LHCN-M2 (cell line): ENCODE measurements at places on chromosomes 6 and 20. TPM values are rescaled to one million over a fixed set of nuclear protein-coding genes. Genes with fewer than 3 reads are reported as not detected.

DNA sequence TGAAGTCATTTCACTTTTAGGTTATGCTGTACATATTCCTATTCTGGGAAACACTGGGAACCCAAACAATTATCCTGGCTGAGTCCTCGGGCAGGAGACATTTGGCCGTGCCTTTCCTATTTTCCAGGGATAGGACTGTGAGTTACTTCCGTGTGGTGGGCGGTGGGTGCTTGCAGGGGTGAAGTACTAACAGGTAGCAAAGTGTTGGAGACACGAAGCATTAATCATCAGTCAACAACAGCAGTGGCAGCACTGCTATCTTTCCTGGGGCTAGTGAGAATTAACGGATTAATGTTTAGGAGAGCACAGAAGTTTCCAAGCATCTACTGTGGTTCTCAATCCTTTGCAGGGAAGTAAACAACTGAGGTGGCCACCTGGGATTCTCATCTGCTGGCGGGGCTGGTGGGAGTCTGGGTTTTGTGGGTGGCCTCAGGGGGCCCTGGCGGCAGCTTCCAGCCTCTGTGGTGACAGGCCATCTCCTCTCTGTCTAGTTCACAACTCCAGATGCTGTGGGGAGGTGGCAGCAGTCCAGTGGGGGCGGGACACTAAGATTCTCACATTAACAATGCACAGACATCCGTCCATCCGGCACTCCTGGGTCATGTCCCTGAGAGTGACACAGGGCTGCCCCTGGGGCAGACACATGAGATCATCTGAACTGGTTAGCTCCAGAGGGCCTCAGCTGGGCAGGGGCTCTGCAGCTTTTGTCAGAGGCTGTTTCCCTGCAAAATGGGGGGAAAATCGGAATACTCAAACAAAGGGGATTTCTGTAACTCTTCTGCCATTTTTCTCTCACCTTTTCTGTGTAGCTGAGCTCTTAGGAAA lies 90.9 kb downstream of the GJA10 start:
- DNase-seq, result peak; percentile 80

DNA sequence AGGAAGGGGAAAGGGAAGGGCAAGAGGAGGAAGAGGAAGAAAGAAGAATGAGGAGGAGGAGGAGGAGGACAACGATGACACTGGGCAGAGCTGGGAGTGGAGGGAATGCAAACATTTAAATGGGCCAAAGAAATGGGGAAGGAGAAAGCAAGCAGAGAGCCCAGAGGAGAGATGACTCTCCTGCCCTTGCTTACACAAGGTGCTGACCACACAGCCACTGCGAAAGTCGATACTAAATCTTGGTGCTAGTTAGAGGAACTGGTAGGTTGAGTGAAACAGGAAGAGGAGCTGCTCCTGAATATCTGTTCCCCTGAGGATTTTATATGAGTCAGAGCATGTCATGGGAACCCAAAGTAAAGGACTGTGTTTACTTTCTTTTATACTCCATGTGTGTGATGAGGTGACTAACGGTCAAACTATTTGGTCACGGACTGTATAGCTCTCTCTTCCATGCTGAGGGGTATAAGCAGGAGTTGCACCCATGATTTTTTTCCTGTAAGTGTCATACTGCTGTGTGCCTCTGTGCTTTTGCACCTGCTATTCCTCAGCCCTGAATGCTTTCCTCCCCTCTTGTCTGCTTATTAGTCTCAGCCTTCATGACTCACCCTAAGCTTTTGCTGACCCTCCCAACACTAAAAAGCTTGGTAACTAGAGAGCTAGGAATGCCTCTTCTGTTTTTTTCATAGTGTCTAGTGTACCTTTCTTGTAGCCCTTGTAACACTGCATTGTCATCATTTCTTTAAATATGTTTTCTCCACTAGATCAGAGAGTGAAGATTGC lies 9.5 kb upstream of the PAQR8 start:
- DNase-seq, result peak; percentile 99

DNA sequence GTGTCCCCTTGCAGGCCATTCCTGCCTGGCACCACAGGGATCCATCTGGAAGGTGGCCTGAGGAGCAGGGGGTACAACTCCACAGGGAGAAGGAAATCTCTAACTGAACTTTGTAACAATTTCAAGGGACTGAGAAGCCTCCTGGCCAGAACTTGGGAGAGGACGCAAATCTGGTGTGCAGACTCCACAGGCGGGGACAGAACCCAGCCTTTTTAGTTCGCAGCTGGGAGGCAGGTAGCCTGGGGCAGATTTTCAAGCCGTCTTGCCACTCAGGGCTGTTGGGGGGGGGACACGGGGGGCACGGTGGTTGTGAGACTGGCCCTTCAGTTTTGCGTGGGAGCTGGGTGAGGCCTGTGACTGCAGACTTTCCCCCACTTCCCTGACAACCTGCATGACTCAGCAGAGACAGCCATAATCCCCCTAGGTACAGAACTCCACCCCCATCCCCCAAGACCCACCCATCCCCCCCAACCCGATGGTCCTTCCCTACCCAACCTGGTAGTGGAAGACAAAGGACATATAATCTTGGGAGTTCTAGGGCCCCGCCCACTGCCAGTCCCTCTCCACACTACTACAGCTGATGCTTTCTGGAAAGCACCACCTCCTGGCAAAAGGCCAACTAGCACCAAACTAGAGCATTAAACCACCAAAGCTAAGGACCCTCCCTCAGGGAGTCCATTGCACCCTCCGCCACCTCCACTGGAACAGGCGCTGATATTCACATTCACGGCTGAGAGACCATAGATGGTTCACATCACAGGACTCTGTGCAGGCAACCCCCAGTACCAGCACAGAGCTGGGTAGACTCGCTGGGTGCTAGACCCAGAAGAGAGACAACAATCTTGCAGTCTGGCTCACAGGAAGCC lies 3.0 kb upstream of the HUS1B start:
- DNase-seq, result no peak

DNA sequence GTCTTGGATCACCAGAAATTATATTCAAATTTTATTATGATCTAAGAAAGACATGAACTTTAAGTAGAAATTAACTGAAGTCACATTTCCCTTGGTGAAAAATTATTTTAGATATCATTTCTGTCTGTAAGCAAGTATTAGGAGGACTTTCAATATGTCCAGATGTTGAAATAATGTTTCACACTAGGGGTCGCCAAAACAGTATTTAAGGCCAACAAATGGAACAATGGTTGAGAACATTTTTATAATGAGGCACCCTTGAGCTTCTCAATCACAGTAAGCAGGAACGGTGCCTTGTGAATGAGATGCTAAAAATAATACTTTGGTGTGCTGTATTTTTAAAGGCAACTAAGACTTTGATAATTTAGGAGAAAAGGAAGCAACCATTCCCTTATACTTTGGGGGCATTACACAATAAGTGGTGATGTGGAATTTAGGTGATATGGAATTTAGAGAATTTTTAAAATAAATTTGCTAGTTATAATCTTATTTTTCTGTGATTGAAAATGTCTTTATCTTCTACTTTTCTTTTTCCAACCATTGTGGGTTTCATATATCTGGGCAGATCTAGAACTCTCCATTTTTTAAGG lies 9.6 kb upstream of the SF3B5 start:
- DNase-seq, result peak; percentile 86

DNA sequence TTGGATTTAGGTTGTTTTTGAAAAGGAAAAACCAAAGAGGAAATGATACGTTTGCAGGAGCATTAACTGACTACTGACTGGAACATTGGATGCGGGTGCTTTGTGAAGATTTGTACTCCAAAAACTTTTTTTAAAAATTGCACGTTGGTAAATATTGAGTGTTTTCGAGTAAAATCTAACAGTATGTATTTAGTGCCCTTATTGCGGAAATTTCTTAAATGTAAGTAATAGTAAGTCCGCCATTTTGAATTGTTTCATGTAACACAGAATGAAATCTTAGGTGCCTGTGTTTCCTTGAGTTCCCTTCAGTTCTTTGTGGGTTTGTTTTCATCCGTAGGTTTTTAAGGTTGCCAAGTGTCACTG lies 15.2 kb upstream of the LIN28B start:
- DNase-seq, result no peak

- DNase-seq, result no peak
These were observed 78.9 kb downstream of the MTFR2 start for GRCh38 chr6:136171231-136171630.

- DNase-seq, result peak; percentile 82
These were observed 144.2 kb downstream of the MYO6 start for GRCh38 chr6:75893058-75893775.

GRCh38 chr20:7703551-7703961 lies 236.7 kb downstream of the HAO1 start:
- DNase-seq, result no peak

GRCh38 chr6:145886228-145886956 lies 71.8 kb upstream of the FBXO30 start:
- no peak for DNase-seq

- no peak for DNase-seq
These were observed 152.7 kb downstream of the MCHR2 start for GRCh38 chr6:99841297-99841696.

DNA sequence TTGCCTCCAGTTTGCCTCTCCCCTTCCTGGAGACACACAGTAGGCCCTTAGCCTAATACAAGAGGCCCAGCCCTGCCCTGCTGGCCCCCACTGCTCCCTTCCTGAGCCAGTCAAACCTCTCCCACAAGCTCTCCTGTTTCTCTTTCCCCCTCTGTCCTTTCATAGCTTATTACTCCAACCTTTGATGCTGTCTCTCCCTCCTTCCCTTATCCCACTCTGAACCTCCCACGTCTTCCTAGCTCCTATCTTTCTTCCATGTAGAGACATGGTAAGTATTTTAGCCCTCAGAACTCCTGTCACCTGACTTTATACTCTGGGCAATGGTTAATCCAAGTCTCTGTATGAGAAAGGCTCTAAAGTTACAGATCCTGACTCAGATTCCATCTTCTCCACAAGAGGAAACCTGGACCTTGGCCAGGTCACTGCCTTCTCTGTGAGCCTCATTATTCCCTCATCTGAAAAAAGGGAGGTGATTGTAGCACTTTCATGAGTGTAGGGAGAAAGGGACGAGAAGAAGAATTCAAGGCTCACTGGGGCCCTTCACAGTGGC lies 6.7 kb downstream of the TGIF2 start:
- peak; percentile 45 for DNase-seq

DNA sequence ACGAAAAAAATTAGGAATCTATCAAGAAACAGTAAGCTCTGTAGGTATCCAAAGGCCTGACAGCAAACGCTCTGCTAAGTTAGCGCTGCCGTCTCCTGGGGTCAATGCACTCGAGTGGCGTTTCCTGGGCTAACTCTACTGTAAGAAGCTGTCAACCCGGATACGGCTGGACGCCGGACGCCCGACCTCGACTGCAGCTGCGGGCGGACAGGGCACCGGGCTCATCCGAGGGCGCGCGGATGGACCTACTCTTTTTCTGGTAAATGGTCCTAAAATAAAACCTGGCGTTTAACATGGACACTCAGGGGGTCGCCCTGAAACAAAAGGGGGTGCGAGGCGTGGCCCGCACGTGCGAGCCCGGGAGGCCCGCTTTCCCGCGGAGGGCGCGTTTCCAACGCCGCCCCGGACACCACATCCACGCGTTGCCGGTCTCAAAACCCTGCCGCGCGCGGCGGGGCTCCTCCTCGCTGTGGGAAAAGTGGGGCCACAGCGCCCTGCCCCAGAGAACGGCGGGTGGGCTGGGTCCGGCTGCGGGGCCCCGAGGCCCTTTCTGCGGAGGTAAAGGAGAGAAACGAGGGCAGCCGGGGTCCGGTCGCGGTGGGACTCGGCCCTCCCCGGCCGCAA lies 537 bp downstream of the TCP1 start:
- DNase-seq, result peak; percentile 35

DNA sequence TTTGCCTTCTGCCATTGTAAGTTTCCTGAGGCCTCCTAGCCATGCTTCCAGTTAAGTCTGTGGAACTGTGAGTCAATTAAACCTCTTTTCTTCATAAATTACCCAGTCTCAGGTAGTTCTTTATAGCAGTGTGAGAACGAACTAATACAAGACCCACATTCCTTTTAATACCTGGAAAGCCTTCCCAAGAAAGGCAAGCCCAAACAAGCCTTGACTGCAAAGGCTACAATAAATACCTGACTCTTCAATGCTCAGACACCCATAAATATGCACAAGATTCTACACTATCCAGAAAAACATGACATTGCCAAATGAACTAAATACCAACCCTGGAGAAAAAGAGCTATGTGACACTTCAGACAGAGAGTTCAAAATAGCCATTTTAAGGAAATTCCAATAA lies 338.8 kb downstream of the HAO1 start:
- no peak for DNase-seq

- no peak for DNase-seq
These were observed 19.4 kb downstream of the PKIG start for GRCh38 chr20:44601801-44602204.

Gene STAU1
- total RNA-seq, result 58.3 and 64.8 TPM in 2 replicates

Gene RNF114
- total RNA-seq, result 98.2 and 99.3 TPM in 2 replicates

Gene MYBL2
- 18.6 and 22.2 TPM in 2 replicates for total RNA-seq

Gene PRDM1
- 0.98 and 2.4 TPM in 2 replicates for total RNA-seq

Gene LY6G5C
- 1.4 and 3.2 TPM in 2 replicates for total RNA-seq
